Sciatic nerve (tissue), 2 donors: ENCODE measurements at places on chromosomes 2 and 18. TPM values are rescaled to one million over a fixed set of nuclear protein-coding genes. Genes with fewer than 3 reads are reported as not detected.

Gene CNTNAP5
- total RNA-seq: not detected

Gene TEKT4
- not detected for total RNA-seq

Gene FASTKD2
- 23.1 TPM for total RNA-seq

Gene CBLN2
- total RNA-seq: not detected

DNA sequence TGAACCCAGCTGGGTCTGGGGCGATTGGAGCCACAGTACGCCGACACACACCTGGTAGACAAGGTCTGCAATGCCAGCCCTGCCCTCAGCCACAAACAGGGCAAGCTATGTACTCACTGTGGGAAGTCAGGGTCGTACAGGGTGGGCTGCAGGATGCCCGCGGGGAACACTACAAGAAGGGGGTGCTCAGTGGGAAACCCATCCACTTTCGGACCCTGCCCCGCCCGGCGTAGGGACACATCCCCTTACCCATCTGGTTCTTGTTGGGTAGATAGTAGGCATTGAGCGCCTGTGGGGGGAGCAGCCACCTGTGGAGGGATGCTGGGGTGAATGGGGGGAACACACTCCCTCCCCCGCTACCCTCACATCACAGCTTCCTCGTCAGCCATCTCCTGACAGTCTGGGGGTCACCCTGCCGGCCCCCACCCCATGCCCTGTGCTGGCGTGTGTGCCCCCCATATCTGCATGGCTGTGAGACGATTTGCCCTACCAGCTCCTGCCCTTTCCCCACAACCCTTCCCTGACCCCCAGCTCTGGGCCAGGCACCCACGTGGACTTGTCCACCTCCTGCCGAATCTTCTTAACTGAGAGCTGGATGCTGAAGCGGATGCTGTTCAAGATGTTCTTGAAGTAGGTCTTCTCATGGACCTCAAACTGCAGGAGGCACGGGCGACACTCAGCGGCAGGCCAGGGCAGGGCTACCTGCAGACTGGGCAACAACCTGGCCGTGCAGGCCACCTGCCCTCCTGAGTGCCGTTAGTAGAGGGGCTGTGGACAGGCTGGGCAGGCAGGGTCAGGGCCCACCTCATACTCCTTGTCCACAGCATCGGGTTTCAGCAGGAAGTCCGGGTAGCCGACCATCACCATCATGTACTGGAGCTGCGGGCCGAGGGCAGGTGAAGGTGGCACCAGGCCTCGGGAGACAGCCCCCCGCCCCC lies 5.1 kb downstream of the ECEL1 start:
- DNase-seq: no peak

DNA sequence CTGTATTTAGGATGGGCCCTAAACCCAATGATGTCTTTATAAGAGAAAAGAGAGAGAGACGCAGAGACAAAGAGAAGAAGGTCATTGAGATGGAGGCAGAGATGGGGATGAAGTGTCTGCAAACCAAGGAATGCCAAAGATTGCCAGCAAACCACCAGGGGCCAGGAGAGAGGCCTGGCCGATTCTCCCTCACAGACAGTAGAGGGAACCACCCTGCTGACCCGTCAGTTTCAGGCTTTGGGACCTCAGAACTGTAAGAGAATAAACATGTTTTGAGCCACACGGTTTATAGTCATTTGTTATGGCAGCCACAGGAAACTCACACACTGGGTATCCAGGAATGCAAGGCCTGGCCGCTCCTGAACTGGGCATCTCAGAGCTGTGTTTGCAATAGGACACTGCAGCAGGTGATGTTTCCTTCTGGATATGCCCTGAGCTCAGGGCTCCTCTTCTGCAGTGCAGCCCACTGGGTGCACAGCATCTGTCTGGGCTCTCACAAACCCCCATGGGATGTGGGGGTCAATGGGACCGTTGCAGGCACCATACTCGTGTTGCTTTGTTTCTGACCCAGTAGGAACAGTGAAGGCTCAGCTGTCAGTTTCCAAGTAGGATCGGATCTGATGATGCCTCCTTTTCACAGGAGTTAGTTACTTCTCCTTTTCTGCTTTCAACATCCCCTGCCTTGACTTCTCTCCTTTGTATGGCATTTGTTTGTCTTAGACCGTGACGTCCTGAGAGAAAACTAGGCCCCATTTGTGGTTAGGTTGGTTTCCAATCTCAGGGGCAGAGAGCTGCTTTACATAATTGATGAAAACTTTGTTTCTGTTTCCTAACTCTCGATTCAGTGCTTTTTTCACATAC lies 20.8 kb downstream of the PTPN18 start:
- no peak for DNase-seq

- no peak for DNase-seq
These were observed 16.5 kb upstream of the CNNM3 start for GRCh38 chr2:96799623-96799935.

DNA sequence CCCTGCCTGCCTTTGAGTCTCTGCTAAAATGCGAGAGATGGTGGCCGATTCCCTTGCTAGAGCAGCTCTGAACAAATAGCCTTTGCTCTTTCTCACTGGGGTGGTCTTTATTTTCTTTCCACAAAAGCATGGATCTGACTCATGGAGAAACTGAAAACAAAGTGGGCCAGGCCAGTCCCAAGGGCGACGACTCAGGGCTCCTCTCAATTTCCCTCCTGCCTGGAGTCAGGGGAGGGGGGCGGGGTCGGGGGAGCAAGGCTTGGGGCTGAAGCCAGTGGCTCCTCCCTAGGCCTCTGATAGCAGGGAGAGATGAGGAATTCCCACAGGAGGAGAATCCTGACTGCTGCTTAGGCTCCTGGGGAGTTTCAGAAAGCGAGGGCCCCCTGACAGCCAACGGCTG lies 17.1 kb upstream of the IL1R2 start:
- no peak for DNase-seq

DNA sequence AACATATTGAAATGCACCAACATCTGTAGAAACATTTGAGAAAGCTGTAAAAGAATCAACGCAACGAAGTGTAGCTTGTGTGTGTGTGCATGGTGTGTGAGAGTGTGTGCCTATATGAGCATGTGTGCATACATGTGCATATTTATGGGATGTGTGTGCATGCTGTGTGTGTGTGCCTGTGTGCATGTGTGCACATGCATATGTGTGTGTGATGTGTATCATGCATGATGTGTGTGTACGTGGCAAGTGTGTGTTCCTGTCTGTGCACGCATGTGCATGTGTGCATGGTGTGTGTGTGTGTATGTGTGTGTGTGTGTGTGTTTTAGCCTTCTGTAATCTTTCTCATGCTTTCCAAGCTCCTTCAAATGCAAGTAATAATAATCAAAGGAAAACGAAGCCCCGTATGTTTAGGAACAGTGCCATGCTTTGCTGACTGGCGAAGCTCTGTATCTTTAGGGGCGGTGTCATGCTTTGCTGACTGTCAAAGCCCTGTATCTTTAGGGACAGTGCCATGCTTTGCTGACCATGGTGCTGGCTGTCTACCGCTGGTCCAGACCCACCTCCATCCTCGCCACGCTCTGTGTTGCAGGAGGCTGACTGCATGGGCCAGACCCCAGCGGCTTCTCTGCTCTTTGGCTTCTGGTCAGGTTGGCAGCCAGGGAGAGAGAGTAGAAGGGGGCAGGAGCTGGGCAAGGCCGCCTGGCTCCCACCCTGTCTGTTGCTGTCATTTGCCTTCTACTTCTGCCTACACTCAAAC lies 129.2 kb downstream of the ASB1 start:
- DNase-seq: no peak

GRCh38 chr2:96960153-96960961 lies 26.0 kb downstream of the FAM178B start:
- peak; percentile 97 for DNase-seq

- no peak for DNase-seq
These were observed 87.7 kb downstream of the RAPGEF4 start for GRCh38 chr2:172823261-172823850.

DNA sequence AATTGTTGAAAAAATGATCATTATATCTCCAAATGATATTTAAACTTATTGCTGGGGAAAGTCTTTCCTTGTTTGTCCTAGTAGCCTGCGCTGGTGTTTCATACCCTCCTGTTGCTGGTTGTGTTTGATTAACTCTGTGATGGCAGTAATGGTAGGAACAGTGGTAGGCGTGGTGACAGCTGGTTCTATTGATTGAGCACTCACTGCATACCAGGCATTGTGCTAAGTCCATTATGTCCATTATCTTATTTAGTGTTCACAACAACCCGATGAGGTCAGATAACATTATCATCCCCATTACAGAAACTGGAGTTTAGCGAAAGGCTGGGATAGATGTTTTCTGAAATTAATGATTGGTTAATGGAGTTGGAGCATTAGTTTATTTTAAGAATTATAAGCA lies 77.8 kb upstream of the STON1 start:
- no peak for DNase-seq

DNA sequence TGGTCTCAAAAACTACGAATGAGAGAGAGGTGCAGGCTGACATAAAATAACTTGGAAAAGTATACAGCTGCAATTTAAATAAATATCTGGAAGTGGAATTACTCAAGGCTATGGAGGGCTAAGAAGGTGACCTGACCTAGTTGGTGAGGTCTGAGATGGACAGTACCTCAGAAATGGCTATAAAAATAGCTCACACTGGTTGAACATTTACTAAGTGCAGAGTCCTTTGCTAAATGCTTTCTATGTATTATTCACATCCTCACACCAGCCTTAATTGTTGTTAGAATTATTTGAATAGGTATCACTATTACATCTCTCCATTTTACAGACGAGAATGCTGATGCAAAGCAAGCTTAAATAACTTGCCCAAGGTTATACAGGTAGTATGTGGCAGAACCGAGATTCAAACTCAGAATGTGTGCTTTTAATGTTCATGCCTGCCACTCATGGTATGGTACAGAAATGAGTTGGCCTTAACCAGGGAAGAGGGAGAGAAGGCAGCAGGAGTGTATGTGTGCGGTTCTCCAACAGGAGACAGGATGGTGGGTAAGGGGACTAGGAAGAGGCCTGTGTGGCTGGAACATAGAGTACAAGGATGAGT lies 37.4 kb downstream of the MRPL44 start:
- DNase-seq: no peak
